ENCODE measurements at places on chromosomes 2 and 18.

- no peak for DNase-seq
Measured at GRCh38 chr2:221050020-221050795, 521.9 kb downstream of the EPHA4 start.

DNA sequence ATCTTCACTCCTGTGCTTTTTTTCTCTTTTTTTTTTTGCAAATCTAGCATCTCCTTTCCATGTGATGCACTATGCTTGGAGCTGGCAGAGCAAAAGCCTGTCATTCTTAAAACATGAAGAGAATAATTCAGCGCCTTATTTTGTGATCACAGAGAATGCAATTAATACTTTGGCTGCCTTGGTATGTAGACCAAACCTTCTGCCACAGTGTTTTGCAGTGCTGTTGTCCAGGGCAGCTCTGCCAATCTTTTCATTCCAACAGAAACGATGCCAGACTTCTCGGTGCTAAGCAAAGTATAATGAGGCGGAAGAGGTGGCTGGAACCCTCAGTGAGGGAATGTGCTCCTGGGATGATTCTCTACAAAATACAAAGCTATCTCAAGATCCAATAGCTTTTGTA is 25.6 kb downstream of the BCL2 start:
- no peak for DNase-seq

GRCh38 chr18:13280070-13280795 is 61.7 kb downstream of the LDLRAD4 start:
- DNase-seq, result no peak

DNA sequence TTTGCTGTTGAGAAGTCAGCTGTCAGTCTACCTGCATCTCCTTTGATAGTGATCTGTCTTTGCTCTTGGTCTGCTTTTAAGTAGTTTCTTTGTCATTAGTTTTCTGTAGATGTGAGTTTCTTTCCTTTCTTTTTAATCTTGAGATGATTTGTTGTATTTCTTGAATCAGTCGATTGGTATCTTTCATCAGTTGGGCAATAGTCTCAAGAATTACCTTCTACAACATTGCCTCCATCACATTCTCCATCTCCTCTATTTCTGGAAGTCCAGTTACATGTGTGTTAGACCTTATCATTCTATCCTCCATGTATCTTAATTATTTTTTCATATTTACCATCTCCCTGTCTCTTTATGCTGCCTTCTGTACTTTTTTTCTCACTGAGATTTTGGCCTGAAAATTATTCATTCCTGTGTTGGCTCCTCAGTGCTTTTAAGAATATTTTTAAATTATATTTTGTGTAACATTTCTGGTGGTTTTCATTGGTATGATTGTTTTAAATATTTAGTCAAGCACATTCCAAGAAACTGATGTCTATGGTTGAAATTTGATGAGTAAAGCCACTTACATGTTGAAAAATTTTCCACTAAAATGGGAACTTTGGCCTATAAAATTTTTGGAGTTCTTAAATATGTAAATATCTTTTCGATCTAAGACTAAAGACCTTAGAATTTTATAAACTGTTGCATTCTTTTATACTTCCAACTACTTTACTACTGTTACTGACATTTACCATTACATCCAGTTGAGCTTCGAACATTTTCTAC is 239.5 kb upstream of the MGAT5 start:
- DNase-seq, result no peak

GRCh38 chr2:101341901-101342624 is 33.6 kb upstream of the RNF149 start:
- peak; percentile 37 for DNase-seq

- peak; percentile 94 for DNase-seq
Measured at GRCh38 chr2:2325516-2325915, 5.6 kb downstream of the MYT1L start.

GRCh38 chr2:233871432-233871831 is 3.2 kb upstream of the MSL3B start:
- no peak for DNase-seq

DNA sequence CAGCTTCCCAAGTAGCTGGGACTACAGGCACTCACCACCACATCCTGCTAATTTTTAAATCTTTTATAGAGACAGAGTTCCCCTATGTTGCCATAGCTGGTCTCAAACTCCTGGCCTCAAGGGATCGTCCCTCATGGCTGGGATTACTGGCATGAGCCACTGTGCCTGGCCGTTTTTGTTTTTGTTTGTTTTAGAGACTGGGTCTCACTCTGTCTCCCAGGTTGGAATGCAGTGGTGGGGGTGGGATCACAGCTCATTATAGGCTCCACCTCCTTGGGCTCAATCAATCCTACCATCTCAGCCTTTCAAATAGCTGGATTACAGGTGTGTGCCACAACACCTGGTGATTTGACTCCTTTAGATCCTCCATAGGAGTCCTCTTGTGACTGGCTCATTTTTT is 19.5 kb upstream of the ZDBF2 start:
- DNase-seq, result no peak

GRCh38 chr18:73908323-73908722 is 239.3 kb downstream of the FBXO15 start:
- DNase-seq, result no peak

DNA sequence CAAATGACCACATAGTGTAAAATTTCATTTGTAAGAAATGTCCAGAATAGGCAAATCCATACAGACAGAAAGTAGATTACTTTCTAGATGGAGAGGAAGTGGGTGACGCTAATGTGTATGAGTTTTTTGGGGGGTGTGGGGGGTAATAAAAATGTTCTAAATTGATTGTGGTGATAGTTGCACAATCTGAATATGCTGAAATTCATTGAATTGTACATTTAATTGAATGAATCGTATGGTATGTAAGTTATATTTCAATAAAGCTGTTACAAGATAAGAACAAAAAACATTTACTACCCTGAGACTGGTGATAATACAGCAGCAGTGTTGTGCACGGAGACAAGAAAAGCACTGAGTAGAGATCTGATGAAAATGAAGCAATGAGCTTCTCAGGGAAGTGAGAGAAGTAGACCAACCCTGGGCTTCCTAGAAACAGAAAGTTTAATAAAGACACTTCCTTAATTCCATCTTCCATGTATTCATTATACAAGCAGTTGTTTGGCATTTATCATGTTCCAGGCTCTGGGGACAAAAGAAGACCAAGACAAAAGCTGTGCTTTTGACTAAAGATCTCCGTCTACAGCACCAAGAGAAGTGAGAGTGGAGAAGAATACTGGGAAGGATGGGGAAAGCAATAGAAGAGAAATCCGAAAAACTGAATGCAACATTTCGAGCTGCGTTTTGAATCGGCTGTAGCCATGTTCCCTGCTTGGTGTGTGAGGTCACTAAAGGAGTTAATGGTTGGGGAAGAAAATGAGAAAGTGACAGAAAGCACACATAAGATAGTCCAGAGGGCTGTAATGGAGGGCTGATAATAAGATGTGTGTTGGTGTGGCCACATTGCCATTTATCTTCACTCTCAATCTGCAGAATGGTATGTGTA is 1.8 kb upstream of the PDE11A start:
- no peak for DNase-seq

GRCh38 chr2:29039718-29040480 is 34.4 kb downstream of the PCARE start:
- no peak for DNase-seq

GRCh38 chr2:101717071-101717845 is 19.8 kb downstream of the MAP4K4 start:
- no peak for DNase-seq

DNA sequence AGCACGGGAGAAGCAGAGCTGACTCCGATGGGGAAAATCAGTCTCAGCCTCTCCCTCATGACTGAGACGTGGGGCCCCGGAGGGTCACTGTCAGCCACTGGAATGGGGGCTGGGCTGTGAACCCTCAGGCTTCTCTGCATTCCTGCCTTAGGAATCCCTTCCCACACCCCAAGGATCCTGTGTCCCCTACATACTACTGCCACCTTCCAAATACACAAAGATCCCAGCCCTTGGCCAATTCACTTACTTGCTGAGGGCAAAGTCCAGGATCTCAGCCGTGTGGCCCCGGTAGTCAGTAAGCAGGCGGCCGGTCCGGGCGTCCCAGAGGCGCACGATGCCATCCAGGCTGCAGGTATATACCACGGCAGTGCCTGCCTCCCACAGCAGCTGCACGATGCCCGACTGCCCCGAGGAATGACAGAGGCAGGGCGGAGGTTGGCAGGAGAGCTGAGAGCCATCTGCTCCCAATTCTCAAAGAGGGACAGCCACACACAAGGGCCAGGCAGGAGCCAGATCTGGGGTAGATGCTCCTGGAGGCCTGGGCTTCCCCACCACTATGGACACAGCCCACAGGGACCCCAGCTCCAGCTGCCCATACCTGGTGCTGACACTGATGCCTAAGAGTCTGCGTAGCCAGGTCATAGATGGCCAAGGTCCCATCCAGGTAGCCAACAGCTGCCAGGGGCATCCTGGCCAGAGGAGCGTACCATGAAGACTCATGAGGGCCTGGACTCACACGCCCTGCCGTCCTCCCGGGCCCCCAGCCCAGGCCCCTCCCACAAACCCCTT is 4.2 kb downstream of the GPBAR1 start:
- no peak for DNase-seq

- no peak for DNase-seq
Measured at GRCh38 chr2:141331127-141331526, 799.7 kb downstream of the LRP1B start.

DNA sequence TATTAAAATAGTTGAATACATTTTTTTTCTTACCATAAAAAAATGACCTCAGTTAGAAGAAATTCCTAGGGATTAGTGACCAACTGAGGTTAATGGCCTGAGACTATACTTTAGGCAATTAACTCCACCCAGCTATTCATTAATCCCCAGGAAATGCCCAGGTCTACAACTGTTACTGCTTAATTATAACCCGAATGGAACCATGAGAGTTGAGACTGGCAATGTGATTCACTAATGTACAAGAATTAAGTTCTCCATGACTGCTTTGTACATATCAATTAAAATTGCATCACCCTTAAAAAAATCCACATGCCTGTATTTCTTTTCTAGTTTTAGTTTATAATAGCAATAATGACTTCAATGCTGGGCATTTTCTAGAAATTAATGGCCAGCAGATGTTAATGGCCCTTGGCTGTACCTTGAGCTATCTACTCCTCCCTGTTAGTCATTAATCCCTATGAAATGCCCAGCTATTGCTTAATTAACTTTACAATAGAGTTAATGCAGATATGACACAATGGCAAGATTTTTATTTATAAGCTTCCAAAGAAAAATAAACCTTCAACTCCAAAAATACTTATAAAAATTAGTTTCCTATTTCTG is 44.1 kb downstream of the ERBB4 start:
- DNase-seq, result peak; percentile 11

GRCh38 chr2:235903782-235904584 is 264.2 kb downstream of the GBX2 start:
- DNase-seq, result no peak

GRCh38 chr2:134108113-134108512 is 145.8 kb upstream of the MGAT5 start:
- DNase-seq, result no peak

- no peak for DNase-seq
Measured at GRCh38 chr18:50126471-50126870, 68.5 kb downstream of the MYO5B start.

GRCh38 chr18:7568426-7568825 is 1.3 kb downstream of the PTPRM start:
- DNase-seq, result peak; percentile 68

- no peak for DNase-seq
Measured at GRCh38 chr2:226256237-226256636, 543.4 kb downstream of the IRS1 start.

DNA sequence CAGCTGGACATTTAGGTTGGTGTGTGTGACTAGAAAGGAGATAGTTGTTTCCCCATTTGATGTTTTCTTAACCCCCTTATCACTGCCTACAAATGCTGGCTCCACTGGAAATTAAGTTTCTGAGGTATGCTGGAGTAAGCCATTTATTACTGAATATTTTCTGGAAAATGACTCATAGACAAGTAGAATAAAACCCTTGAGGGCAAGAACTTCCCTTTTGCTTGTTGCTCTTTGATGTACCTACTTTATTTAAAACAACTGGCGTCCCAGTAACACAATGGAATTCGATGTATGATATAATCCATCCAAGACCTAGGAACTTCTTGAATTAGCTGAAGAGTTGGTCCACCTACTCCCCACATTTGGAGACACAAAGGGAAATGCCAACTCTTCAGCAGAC is 33.3 kb upstream of the SESTD1 start:
- no peak for DNase-seq

GRCh38 chr2:232523682-232524597 is 2.0 kb upstream of the CHRND start:
- DNase-seq, result no peak

DNA sequence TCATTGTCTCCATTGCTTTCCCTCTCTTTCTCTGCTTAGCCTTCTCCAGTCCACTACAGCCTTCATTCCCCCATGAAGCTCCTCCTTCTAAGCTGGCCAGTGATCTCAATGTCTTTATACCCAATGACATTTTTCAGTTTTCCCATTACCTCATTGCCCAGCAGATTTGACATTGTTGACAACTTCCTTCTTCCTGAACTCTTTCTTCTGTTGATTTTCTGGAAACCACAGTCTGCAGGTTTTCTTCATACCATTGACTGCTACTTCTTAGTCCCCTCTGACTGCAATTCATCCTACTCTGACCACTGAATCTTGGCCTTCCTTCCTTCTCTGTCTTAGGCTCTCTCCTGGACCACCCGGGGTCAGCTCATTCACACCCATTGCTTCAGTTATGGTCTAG is 22.9 kb upstream of the SPP2 start:
- DNase-seq, result no peak

GRCh38 chr2:1688161-1688560 is 56.2 kb downstream of the PXDN start:
- no peak for DNase-seq

GRCh38 chr18:28519997-28520396 is 343.1 kb upstream of the CDH2 start:
- no peak for DNase-seq

- no peak for DNase-seq
Measured at GRCh38 chr2:98608962-98609604, 694 bp downstream of the UNC50 start.

GRCh38 chr2:200662727-200663126 is 76.9 kb downstream of the AOX1 start:
- DNase-seq, result no peak

DNA sequence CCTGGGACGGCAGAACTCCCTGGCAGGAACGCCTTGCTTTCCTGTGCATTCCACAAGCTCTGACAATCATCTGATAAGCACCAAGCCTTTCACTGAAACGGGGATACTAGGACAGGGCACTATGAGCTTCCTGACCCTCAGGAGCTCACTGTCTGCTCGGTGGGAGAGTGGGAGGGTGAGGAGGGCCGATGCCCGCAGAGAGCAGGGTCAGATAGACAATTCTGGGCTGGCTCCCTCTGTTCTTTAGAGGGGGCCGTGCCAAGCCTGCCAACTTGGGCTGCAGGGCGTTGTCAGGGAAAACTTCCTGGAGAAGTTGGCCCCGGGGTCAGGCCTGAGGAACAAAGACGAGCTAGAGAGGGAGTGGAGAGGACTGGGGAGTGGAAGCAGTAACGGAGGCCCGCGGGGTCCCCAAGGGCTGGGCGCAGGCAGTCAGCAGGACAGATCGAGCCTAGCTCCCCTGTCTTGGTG is 82.0 kb downstream of the CTAGE1 start:
- DNase-seq, result no peak

All from COR-L47 (cell line).